ENCODE measurements at places on chromosomes 6 and 20. TPM values are rescaled to one million over a fixed set of nuclear protein-coding genes. Genes with fewer than 3 reads are reported as not detected.

TUBB1 gene
- polyA plus RNA-seq: 1.6 TPM

ACSS1 gene
- polyA plus RNA-seq: 31.8 TPM

FNDC11 gene
- 1.3 TPM for polyA plus RNA-seq

SYTL3 gene
- polyA plus RNA-seq: 5.4 TPM

NEURL2 gene
- 8.8 TPM for polyA plus RNA-seq

LY6G6D gene
- polyA plus RNA-seq: not detected

SPATA25 gene
- 3.5 TPM for polyA plus RNA-seq

ATXN1 gene
- polyA plus RNA-seq: 21.1 TPM

OTOR gene
- polyA plus RNA-seq: not detected

THBD gene
- 3.7 TPM for polyA plus RNA-seq

C20orf144 gene
- 0.43 TPM for polyA plus RNA-seq

EFCAB8 gene
- 0.09 TPM for polyA plus RNA-seq

GSTA2 gene
- 0.36 TPM for polyA plus RNA-seq

TSPO2 gene
- polyA plus RNA-seq: 0.33 TPM

DNA sequence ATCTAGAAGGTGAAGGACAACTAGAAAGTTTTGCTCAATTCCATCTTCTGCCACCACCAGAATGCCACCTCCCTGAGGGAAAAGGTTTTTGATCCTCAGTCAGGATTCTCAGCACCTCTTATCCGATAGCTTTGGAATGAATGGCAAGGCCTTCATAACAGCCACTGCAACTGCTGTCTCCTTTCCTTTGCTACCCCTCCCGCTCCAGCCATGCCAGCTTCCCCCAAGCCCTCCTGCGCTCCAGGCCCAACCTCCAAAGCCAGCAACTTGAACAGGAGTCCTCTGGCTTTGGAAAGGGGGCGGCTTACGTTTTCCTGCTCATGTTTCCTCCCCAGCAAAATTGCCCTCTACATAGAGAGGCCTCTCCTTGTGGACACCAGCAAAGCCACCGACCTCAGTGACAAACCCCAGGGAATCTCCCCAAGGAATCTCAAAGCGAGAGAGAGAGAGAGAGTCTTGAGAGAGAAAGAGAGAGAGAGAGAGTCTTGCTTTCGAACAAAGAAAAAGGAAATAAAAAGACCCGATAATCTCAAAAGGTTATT lies 420 bp upstream of the BTN2A1 start:
- no peak for DNase-seq

GRCh38 chr6:22295145-22295544 lies 1.7 kb downstream of the PRL start:
- no peak for DNase-seq

- peak; percentile 47 for DNase-seq
Observed at GRCh38 chr6:28474441-28475219, 31.3 kb upstream of the ZSCAN23 start.

GRCh38 chr20:37808233-37809070 lies 94.5 kb upstream of the VSTM2L start:
- no peak for DNase-seq

DNA sequence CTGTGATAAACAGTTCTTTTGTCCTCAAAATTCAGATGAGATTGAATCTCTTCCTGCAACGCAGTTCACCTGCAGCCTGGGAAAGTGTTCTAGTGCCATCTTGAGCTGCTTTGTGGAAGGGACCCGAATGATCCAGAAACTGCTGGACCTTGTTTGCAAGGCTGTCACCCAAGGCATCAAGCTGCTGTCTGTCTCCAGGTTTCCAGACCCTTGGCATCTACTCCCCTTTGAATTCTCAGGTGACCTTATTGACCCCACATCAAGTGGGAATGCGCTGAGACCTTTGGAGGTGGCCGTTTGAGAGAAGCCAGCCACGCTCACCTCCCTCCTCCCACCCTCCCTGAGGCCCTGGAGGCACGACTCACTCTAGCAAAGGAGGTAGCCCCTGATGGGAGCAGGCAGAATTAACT lies 112.5 kb downstream of the EDN3 start:
- DNase-seq: no peak

- DNase-seq: peak; percentile 38
Observed at GRCh38 chr6:144008120-144008811, at the start of gene PLAGL1. PLAGL1 (minus strand) TSS chr6:144008259; CDS start chr6:143948136, 60,123 bp downstream.

DNA sequence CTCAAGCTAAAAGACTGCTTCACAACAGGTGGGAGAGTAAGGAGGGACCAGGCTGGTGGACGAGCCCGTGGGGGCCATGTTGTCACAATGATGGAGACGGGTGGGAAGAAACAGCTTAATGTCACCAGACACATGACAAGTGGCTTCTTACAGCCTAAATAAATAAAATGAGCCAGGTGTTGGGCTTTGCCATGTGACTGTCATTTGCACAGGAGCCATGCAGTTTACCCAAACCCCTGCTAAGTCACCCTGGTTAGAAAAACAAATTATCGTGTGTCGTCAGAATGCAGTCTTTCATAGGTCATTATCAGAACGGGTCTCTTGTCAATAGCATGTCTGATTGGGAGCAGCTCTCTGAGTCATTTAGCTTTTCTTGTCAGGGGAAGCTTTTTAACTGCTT lies 18.5 kb downstream of the BTBD3 start:
- no peak for DNase-seq

GRCh38 chr6:27517238-27517637 lies 44.3 kb upstream of the ZNF184 start:
- DNase-seq: no peak

- no peak for DNase-seq
Observed at GRCh38 chr6:135871878-135872277, 20.4 kb downstream of the PDE7B start.

- no peak for DNase-seq
Observed at GRCh38 chr20:47501116-47501481, 588 bp upstream of the NCOA3 start.

- DNase-seq: no peak
Observed at GRCh38 chr6:3260772-3261517, 2.2 kb downstream of the PSMG4 start.

DNA sequence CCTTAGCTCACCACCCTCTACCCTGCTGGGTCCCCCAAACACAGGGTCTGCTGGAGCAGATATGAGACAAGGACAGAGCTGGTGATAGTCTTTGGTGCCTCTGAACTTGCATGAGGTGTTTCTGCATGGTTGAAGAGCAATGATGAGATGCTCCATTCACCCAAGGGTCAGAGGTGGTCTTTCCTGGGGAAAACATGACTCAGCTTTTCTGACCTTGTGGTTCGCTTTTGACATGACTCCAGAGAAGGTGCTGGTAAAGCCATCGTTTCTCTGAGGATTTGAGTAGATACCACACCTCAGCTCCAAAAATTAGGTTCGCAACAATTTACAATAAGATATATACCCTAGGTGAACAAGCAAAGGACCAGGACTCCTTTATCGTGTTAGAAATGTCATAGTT lies 304.8 kb downstream of the DHX35 start:
- DNase-seq: no peak

- DNase-seq: no peak
Observed at GRCh38 chr6:97443408-97444080, 160.5 kb upstream of the MMS22L start.

- DNase-seq: no peak
Observed at GRCh38 chr6:16343593-16343992, 105.2 kb downstream of the GMPR start.

DNA sequence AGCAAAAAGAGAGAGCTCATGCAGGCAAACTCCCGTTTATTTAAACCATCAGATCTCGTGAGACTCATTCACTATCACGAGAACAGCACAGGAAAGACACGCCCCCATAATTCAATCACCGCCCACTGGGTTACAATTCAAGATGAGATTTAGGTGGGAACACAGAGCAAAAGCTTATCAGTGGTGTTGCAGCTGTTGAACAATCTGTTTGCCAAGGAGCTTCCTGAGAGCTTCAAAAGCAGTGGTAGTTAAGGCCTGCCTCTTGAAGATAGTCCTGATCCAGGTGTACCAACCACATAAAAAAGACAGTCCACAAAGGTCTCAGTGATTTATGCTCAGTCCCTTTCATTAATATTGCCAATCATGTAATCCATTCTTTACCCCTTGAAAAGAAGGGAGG lies 269.4 kb upstream of the IRAK1BP1 start:
- no peak for DNase-seq

- no peak for DNase-seq
Observed at GRCh38 chr6:75932067-75932466, 140.4 kb downstream of the IMPG1 start.

DNA sequence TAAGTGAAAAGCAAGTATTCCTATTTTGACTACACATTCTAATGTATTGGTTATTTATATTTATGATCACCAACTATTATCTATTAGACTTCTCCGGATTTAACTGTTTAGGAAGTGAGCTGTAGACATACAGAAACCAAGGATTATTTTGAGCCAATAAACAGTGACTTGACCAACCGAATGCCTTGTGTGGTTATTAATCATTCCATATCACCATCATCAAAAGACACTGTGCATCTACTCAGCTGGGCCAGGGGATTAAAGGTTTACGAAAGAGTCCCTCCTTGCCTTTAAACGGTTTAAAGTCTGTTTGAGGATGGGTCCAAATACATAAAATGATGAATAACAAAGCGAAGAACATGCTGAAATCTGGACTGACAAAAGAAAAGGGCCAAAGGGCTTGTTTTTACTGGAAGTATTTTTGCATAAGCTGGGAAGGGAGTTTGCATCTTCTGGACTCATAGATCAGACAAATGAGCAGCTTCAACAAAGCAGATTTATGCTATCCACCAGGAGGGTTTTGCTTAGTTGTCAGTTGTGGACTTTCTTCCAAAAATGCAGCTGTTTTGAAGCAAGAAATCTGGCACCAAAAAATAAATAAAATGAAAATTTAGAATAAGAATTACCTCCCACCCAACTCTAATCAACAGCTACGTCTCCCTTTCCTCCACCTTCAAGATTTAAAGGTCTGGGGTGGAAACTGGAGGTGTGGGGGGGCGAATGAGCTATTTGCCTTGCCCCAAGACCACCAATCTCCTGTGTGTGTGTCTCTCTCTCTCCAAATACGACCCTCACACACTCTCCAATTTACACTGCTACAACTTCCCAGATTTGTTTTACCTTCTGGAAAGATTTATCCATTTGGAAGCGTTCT lies 33.6 kb upstream of the ID4 start:
- peak; percentile 85 for DNase-seq

DNA sequence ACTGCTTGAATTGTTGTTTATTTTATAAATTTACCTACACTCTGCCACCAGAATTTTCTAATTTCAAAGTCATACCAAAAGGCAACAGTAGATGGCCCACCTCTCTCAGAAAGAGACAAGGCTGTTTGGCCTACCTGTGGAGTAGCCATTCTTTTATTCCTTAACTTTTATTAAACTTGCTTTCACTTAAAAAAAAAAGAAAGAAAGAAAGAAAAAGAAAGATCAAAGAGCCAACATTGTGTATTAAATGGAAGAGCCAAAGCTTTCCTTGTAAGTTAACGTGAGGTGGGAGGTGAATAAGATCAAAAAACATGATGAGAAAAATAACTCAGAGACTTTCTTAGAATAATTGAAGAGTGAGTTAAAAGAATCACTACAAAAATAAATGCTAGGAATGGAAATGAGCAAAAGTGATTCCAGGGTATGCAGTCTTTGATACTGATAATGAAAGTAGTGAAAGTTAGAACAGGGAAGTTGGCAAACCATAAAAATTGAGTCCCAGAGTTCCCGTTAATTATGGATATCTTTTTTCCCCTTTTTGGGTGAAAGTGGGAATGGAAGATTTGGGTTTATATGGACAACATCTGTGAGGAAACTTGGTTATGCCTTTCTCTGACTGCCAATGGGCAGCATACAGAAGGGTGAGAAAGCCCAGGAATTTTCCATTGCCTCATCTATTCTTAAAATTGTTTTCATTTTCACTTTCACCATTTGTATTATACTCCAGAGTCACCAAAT lies 35.9 kb upstream of the MYB start:
- no peak for DNase-seq

GRCh38 chr20:62875419-62876361 lies 14.1 kb upstream of the TCFL5 start:
- peak; percentile 60 for DNase-seq

DNA sequence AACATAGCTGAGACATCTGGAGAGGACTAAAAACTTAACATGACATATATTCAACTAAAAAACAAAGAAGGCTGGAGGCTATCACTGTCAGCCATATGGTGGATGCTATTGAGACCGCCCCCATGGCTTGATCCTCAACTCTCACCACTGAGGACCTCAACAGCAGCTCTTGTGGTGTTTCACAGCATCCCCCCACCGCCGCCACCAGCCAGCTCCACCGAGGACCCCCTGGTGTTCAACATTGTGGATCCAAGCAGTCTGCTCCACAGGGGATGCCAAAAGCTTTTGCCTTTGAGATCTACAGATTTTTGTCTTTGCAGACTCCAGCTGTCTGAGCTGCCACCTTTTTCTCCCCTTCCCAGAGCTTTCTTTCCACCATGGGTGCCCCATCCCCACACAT lies 64.6 kb downstream of the NUS1 start:
- no peak for DNase-seq

DNA sequence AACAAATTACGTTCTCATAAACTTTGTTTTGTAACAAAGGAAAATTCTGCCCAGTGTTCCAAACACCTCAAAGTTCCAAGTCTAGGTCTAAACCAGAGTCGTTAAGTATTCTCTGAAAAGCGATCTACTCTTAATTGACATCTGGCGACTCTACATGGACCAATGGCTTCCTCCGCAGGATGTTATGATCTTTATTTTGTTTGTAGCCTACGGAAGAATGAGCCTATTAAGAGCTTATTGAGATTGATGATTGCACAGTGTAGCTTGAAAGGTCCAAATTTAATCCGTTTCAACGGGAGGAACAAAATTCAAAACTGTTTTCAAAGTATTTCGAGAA lies 61.1 kb downstream of the FAM217A start:
- DNase-seq: peak; percentile 60

DNA sequence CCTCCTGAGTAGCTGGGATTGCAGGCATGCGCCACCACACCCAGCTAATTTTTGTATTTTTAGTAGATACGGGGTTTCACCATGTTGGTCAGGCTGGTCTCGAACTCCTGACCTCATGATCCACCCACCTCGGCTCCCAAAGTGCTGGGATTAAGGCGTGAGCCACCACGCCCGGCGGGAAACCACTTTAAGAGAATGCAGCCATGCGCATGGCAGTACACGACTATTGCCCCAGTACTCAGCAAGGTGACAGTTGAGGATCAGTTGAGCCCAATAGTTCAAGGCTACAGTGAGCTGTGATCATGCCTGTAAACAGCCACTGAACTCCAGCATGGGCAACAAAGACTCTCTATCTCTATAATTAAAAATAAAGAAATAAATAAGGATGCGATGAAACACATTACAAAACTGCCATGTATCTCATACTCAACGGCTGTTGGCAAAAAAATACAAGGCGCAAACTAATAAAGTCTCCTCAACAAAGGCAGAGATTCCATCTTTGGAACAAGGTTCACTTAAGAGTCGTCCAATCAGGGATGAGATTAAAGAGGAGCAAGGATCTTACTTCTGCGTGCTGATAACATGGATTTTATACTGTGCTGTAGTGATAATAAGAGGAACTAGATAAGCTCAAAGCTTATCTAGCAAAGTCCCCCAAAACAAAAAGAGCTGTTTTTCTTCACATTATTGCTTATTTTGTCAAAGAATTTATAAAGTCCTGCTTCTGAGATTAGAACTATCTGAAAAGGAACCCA lies 51.1 kb downstream of the STAU1 start:
- no peak for DNase-seq

Measured in renal pelvis (tissue), 12 donors.